ENCODE measurements at places on chromosomes 2 and 18.

GRCh38 chr18:43079422-43079821 lies 36.1 kb downstream of the RIT2 start:
- DNase-seq, result no peak

DNA sequence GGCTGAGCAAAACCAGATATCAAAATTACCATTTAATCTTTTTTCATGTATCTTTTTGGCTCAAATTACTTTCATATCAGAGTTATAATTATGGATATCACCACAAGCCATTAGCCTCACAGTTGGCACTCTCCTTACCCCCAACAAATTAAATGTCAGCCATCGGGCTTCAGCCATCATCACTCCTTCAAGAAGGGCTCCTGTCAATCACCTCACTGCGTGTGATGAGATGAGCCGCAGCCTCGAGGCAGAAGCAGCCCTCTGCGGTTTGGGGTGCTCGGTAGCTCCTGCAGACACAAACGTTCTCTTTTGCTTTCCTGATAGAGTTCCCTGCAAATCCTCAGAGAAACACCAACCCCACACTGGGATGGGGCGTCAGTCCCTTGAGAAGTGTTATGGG lies 94.1 kb downstream of the DNER start:
- no peak for DNase-seq

GRCh38 chr2:190563109-190563508 lies 28.6 kb upstream of the NEMP2 start:
- no peak for DNase-seq

DNA sequence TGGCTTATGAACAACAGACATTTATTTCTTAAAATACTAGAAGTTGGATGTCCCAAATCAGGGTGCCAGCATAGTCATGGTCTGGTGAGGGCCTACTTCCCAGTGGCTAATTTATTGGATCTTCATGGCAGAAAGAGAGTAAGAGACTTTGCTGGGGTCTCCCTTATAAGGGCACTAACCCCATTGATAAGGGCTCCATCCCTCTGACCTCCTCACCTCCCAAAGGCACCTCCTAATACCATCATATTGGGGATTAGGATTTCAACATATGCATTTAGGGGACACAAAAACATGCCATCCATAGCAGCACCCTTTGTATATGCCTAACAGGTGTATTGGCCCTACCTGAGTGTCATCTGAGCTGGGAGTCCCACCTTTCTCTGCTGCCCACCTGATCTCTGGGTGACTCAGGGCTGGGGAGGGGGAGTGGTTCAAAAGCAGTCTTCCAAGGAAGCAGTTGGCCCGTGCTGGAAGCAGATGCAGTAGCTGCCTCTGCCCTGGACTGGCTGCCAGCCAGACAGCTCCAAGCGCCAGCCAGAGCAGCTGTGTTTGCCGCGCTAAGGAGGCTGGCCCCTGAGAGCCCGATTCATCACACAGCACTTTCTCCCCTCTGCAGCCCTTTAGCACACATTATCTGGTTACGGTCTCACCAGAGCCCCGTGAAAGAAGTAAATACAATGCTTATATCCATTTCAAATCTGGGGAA lies 84.6 kb downstream of the SMAD7 start:
- no peak for DNase-seq

DNA sequence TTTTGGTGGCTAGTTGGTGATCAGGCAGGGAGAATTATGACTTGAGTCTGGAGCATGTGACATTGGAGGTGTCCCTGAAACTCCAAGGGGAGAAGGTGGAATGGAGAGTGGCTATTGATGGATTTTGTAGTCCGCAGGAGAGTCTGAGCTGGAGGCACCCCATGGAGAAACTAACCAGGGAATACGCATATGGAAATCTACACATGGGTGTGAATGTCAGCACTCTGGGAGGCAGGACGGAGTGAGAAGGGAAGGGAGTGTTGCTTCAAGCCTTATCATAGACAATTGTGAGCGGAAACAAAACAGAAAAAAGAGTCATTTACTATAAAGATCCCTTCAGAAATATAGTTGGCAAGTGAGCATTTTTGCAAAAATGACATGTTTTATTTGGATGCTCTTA lies 667 bp upstream of the SCYGR4 start:
- DNase-seq, result no peak
